Karpas-422 (cell line): ENCODE measurements at places on chromosomes 5 and 9. TPM values are rescaled to one million over a fixed set of nuclear protein-coding genes. Genes with fewer than 3 reads are reported as not detected.

- H3K27me3 ChIP-seq, result no peaks in the 10 kb centered on the region
- H3K27ac ChIP-seq, result no peak overlapping the region
- no peaks in the 10 kb centered on the region for H3K36me3 ChIP-seq
- no peak for DNase-seq
- no peaks in the 10 kb centered on the region for H3K4me1 ChIP-seq
Observed at GRCh38 chr9:130451004-130451390, 6.2 kb downstream of the ASS1 start.

DDX4 gene
- total RNA-seq, result not detected in 2 replicates

- peaks cover 7% of the 10 kb centered on the region; the same call in 1 of the 2 replicates for H3K4me1 ChIP-seq
- H3K27me3 ChIP-seq, result no peaks in the 10 kb centered on the region
- no peak overlapping the region for H3K4me3 ChIP-seq
- no peak for DNase-seq
- no peaks in the 10 kb centered on the region for H3K36me3 ChIP-seq
Observed at GRCh38 chr5:59317023-59317773, 576.3 kb downstream of the PDE4D start.

DNA sequence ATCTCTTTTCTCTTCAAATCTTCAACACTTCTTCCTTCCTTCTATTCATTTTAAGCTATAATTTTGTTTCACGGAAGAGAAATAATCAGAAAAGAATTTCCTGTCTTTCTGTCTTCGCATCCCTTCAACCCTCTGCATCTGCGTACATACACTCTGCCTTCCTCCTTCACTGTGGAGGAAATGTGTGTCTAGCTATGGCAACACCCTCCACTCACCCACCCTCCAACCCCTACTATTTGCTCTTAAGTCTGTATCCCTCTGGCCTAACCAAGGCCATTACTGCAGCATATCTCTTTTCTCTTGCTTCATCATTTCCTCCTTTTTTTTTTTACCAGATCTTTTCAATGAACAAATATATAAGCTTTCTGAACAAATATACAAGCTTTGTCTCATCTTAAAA lies 105.7 kb upstream of the NUDT12 start:
- H3K36me3 ChIP-seq, result no peaks in the 10 kb centered on the region
- no peaks in the 10 kb centered on the region for H3K27me3 ChIP-seq
- H3K4me1 ChIP-seq, result no peaks in the 10 kb centered on the region
- no peak for DNase-seq

- DNase-seq, result no peak
- H3K4me3 ChIP-seq, result no peak overlapping the region
- no peaks in the 10 kb centered on the region for H3K36me3 ChIP-seq
- no peaks in the 10 kb centered on the region for H3K4me1 ChIP-seq
- no peaks in the 10 kb centered on the region for H3K27me3 ChIP-seq
Observed at GRCh38 chr5:150606476-150606875, 34.0 kb upstream of the SYNPO start.

DNA sequence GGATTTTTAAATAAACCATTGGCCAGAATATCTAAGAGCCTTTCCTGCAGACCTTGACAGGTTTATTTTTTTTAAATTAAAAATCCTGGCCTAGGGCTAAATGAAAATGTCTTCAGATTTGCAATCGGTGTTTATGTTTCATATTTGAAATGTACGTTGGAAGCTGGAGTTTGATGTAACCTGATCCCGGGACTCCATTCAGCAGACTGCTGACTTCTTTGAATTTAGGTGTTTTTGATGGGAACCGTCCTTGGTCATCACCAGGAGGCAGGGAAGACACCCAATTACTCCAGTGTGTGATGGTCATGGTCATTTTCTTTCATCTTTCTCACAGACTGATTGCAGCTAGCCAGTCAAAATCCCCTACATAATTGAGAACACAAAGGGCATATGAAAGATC lies 60.1 kb upstream of the BRINP1 start:
- H3K4me1 ChIP-seq, result no peaks in the 10 kb centered on the region
- no peak overlapping the region for H3K27ac ChIP-seq
- no peak for DNase-seq
- no peak overlapping the region for H3K4me3 ChIP-seq

PCDHB15 gene
- total RNA-seq, result 0.25 TPM in 1 of 2 replicates, not detected in the other

GRCh38 chr9:91842358-91843049 lies 107.5 kb downstream of the ROR2 start:
- no peaks in the 10 kb centered on the region for H3K4me1 ChIP-seq
- H3K27ac ChIP-seq, result no peak overlapping the region
- no peak for DNase-seq
- no peaks in the 10 kb centered on the region for H3K36me3 ChIP-seq

AGXT2 gene
- not detected in 2 replicates for total RNA-seq

DNA sequence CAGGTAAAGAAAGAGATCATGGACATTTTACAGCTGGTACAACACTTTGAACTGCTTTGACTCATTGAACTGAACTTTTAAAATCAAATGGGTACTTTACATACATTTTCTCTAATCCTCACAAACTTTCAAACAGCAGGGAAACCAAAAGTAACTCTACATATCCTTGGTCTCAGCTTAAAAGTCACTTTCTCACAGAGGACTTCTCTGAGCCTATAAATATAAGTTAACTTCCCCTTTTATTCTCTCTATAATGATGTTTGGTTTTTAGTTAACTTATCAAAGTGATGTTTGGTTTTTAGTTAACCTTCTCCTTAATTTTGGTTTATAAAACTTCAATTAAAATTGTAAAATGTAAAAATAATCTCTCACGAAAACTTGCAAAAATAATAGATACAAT lies 209.8 kb downstream of the MCTP1 start:
- no peaks in the 10 kb centered on the region for H3K27me3 ChIP-seq
- no peak overlapping the region for H3K27ac ChIP-seq
- no peak overlapping the region for H3K4me3 ChIP-seq
- H3K4me1 ChIP-seq, result no peaks in the 10 kb centered on the region
- no peaks in the 10 kb centered on the region for H3K36me3 ChIP-seq
- DNase-seq, result no peak

PKD2L2 gene
- not detected in 2 replicates for total RNA-seq

GRCh38 chr5:172886974-172887501 lies 53.0 kb downstream of the ERGIC1 start:
- H3K27me3 ChIP-seq, result no peaks in the 10 kb centered on the region
- no peaks in the 10 kb centered on the region for H3K4me1 ChIP-seq
- no peak for DNase-seq
- no peaks in the 10 kb centered on the region for H3K36me3 ChIP-seq

SOX30 gene
- not detected in 2 replicates for total RNA-seq

GHR gene
- not detected in 2 replicates for total RNA-seq

DNA sequence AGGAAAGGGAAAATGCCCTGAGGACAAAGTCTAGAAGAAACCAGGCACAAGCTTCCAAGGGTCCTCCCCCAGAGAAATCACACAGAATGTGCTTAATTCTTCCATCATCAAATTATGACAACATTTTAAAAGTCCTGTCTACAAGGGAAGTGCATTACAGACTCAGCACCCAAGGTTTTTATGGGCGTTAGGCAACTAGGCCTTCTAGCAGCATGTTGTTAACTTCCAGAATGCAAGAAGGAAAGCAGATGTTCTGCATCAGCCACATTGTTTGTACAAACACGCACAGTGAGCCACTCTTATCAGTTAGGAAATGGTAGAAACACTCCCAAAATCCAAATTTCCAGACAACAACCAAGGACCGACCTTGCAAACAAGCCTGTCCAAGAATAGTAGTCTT lies 26.5 kb downstream of the SMC5 start:
- H3K4me3 ChIP-seq, result no peak overlapping the region
- H3K4me1 ChIP-seq, result no peaks in the 10 kb centered on the region
- H3K36me3 ChIP-seq, result peaks cover 81% of the 10 kb centered on the region
- DNase-seq, result no peak
- no peak overlapping the region for H3K27ac ChIP-seq
- H3K27me3 ChIP-seq, result no peaks in the 10 kb centered on the region

- no peak for DNase-seq
- H3K27me3 ChIP-seq, result no peaks in the 10 kb centered on the region
- no peak overlapping the region for H3K4me3 ChIP-seq
- no peak overlapping the region for H3K27ac ChIP-seq
Observed at GRCh38 chr5:73770172-73771025, 144.4 kb downstream of the ARHGEF28 start.

DNA sequence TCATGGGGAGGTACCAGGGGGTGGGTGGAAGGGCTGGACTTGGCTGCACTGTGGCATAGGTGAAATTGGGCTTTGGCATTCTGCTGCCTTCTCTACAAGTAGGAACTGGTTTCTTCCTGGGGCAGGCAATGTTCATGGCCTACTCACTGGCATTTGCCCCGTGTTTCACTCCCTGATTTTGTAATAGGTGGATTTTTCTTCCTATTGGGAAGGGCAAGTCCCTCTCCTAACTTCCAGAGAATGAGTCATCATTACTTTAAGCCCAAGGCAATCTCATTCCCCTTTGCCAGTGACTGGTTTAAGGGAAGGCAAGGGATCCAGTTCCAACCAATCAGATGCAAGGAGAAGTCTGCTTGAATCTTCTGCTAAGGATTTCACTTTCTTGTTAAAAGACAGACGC lies 67.9 kb upstream of the ANKRD55 start:
- no peak overlapping the region for H3K27ac ChIP-seq
- H3K27me3 ChIP-seq, result no peaks in the 10 kb centered on the region
- H3K4me1 ChIP-seq, result no peaks in the 10 kb centered on the region
- DNase-seq, result peak; percentile 38
- H3K4me3 ChIP-seq, result no peak overlapping the region

GRCh38 chr5:143759396-143760130 lies 52.4 kb upstream of the HMHB1 start:
- no peak for DNase-seq
- H3K4me3 ChIP-seq, result no peak overlapping the region
- no peak overlapping the region for H3K27ac ChIP-seq
- no peaks in the 10 kb centered on the region for H3K27me3 ChIP-seq
- H3K4me1 ChIP-seq, result no peaks in the 10 kb centered on the region

DNA sequence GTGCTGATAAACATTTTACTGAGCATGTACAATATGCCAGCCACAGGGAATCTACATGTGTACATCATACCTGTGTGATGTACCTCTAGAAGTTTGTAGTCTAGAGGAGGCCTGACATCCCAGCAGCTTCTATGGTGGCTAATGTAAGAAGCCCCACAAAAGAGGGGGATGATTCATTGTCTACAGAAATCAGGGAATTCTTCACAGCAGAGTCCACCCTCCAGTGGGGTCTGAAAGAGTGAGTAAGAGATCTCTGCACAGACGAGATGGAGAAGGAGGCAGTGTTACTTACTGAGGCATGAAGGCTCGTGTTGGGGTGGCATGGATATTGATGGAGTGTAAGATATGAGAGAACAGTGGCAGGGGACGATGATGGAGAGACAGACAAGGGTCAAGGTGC lies 103.0 kb downstream of the NTRK2 start:
- H3K27ac ChIP-seq, result no peak overlapping the region
- no peak for DNase-seq
- no peaks in the 10 kb centered on the region for H3K4me1 ChIP-seq
- H3K27me3 ChIP-seq, result no peaks in the 10 kb centered on the region

TLE4 gene
- 65.3 TPM in 2 replicates for total RNA-seq

DNA sequence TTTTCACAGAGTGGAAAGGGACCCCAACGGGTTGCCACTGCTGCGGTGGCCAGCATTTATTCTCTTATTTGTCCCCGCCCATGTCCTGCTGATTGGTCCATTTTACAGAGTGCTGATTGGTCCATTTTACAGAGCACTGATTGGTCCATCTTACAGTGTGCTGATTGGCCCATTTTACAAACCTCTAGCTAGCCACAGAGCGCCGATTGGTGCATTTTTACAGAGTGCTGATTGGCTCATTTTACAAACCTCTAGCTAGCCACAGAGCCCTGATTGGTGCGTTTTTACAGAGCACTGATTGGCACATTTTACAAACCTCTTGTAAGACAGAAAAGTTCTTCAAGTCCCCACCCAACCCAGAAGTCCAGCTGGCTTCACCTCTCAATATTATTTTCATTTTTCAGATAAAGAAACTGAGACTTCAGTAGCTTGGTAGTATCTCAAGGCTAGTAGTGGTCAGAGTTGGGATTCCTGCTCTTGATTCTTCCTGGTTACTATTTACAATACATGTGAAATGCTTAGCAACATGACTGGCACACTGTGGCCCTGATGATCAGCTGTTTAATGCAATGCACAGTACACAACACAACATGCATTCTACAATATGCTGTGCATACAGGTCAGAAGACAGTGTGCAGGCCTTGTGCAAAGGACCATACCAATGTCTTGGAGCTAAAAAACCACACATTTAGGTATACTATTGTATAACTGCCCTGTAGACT lies 63.6 kb upstream of the BOD1 start:
- H3K27ac ChIP-seq, result no peak overlapping the region
- no peaks in the 10 kb centered on the region for H3K27me3 ChIP-seq
- H3K4me3 ChIP-seq, result no peak overlapping the region
- no peaks in the 10 kb centered on the region for H3K36me3 ChIP-seq

DNA sequence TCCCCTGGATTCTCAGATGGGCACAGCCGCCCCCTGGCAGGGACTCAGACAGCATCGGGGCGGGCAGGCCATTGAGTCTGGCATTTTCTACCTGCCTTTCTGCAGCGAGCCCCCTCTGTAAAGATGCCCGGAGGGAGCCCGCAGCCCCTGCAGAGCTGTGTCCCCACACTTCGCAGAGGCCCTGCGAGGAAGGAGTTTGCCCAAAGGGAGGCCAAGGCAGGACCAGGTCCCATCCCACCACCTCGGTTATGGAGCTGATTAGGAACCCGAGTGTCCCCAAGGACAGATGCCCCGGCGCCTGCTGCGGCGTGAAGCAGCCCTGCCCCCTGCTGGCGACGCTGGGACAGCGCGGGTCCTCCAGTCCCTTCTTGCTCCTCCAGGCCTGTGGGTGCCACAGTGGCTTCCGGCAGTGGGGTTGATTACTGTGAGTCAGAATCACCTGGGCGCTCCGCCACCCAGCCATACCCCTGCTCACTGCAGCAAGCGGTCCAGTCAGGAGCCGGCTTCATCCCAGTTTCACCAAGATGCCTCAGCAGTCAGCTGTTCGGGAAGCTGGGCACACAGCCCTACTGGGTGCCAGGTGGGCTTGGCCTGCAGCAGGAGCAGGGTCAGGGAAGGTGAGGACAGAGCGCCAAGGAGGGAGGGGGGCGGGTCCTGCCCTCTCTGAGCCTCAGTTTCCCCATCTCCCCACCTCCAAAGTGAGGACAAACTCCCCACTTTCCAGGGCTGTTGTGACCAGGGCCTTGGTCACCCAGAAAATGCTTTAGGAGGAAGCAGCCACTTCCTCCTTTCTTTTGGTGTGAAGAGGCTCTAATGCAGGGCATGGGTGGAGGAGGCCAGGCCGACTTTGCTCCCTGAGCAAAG lies 117.2 kb downstream of the RXRA start:
- no peak overlapping the region for H3K27ac ChIP-seq
- no peaks in the 10 kb centered on the region for H3K36me3 ChIP-seq
- H3K27me3 ChIP-seq, result no peaks in the 10 kb centered on the region
- H3K4me1 ChIP-seq, result no peaks in the 10 kb centered on the region
- DNase-seq, result peak; percentile 89
- H3K4me3 ChIP-seq, result no peak overlapping the region

GRCh38 chr9:18405240-18405639 lies 68.7 kb upstream of the ADAMTSL1 start:
- H3K4me3 ChIP-seq, result no peak overlapping the region
- DNase-seq, result no peak
- H3K4me1 ChIP-seq, result no peaks in the 10 kb centered on the region
- no peak overlapping the region for H3K27ac ChIP-seq
- H3K27me3 ChIP-seq, result no peaks in the 10 kb centered on the region
- H3K36me3 ChIP-seq, result no peaks in the 10 kb centered on the region
